ENCODE measurements at places on chromosomes 4 and X.

DNA sequence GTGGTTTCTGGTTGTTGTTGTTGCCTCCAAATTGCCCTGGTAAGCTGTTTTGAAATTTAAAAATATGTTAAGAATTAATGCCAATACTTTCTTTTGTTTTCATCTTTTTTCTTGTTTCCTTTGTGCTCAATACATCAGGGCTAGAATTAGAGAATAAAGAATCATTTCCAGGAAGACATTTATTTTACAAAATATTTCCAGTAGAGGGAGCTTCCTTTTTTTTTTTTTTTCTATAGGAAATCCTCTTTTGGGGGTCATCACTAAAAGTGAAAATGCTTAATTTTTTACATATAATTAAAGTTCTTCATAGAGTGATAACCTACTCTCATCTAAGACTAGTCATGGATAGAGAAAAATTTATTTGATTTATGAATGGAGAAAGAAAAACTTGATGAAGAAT, 2.4 kb downstream of the GLRA3 start:
- DNase-seq: no peak

DNA sequence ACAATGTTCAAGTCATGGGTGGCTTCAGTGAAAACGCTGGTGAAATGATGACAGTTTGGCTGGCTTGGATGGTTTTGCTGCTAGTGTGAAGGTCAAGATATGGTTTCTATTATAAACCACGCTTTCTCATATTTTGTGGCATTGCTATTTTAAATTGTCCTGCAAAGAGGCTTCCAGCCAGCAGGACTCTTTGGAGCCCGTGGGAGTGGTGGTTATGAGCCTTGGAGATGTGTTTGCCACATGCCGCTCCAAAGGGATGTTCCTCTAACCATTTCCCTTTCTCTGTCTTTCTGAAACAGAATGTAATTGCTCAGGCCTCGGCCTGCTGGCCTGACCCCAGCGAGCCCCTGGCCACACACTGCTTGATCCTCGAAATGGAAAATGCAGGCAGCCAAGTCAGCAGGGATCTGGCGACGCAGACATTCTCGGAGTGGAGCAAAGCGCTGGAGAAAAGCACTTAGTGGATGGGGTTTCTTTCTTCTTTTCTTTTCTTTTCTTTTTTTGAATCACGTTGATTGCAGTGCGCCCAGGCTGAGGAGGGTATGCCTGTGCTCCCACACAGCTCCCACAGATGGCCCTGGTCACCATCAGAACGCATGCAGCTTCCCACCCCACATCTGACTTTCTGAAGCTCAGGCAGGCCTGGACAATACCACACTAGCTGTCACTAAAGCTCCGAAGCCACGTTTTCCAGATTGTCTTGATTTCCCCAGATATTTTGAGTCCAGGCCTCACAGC, 114.0 kb downstream of the ENPP6 start:
- DNase-seq: no peak

DNA sequence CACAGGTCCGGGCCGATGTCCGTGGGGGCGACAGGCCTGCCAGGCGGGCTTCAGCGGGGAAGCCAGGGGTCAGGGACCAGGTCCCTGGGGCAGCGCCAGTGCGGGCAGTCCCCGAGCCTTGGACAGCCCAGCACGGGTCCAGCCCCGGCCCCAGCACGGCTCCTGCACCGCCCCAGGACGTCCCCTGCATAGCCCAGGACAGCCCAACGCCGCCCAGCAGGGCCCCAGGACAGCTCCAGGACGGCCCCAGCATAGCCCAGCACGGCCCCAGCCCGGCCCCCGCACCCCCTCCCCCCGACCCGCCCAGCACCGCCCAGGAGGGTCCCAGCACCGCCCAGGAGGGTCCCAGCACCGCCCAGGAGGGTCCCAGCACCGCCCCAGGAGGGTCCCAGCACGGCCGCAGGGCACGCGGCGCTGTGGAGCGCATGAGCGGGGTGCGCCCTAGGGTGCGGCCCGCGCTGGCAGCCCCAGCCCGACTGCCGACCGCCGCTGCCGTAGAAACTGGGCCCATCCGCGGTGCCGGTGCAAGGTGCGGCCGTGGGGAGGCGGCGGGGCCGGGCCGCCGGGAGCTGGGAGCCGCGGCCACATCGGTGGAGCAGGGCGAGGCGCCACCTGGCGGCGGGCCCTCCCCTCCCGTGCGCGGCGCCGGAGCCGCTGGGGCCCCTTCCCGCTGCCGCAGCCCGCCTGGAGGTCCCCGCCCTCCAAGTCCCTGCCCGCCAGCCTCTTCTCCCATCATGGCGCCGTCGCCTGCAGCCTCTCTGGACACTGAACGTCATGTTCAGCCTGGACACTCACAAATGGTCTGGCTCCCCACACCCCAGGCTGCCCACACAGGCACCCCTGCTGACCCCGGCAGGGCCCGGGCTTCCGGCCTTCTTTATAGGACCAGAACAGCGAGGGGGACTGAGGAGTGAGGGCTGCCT, 106.8 kb upstream of the NKX1-1 start:
- peak; percentile 14 for DNase-seq

DNA sequence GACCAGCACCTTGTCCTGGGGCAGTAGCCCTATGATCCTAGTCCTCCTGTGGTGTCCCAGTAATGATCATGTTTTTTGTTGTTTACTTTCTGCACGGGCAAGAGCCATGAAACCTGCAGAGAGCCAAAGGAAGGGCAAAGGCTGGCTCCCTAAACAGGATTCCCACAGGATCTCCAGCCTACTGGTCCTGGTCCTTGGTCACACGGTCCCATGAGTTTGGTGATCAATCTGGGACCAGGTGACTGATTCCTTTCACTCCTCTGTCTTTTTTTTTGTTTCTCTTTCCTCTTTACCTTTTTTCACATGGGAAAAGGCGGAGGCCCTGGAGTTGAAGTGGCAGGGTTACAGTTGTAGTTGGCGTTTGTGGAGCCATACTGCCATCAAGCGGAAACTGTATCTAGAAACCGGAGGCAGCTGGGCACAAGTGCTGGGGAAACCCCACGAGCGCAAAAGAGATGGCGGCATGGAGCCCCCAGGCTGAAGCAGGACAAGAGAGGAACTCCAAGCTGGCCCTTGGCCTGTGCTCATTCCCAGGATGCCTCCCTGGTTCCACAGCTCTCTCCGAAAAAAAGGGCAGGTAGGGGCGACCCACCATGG, 34.6 kb downstream of the NBDY start:
- no peak for DNase-seq

GRCh38 chrX:134670134-134670924, 12.1 kb upstream of the PLAC1 start:
- peak; percentile 63 for DNase-seq

- no peak for DNase-seq
Observed at GRCh38 chr4:4770610-4771009, 88.9 kb upstream of the MSX1 start.

GRCh38 chr4:17502756-17503155, 9.1 kb downstream of the QDPR start:
- DNase-seq: peak; percentile 8

DNA sequence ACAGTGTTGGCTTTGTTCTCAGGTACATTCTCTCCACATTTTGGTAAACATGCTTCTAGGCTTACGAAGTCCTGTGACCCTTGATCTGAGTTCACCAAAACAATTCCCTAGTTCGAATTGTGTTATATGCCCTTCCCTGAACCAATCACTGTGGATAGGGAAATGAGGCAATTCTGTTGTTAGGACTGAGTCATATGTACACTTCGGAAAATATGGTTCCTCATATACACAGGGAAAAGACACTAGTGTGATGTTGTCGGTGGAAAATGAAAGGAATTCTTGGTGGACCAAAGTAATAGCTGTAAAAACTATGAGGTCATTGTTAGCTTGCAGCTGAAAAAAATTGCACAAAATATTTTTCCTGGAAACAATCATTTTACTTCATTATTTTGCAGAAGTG, 46.6 kb upstream of the MAGEC2 start:
- no peak for DNase-seq

GRCh38 chr4:165684177-165684805, 188.7 kb upstream of the TLL1 start:
- DNase-seq: peak; percentile 68

DNA sequence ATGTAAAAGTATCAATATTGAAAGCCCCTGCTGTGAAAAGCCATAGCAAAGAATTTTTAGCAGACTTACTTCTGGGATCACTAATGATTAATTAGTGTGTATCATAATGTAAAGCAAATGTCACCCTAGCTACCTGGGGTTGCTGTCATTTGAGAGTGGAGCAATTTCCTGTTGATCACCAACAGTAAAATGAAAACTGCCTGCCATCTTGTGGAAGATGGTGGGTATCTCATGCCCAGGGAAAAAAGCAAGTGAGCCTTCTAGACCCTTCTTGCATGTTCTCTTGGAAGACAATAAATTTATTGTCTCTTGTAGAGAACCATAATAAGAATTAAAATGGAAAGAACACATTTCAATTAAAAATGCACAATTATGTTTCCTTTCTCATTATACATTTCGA, 360.2 kb downstream of the ZIC3 start:
- no peak for DNase-seq

- DNase-seq: peak; percentile 74
Observed at GRCh38 chr4:51831133-51831532, 11.8 kb upstream of the DCUN1D4 start.

GRCh38 chr4:57632564-57632963, 522.4 kb upstream of the IGFBP7 start:
- no peak for DNase-seq

- DNase-seq: no peak
Observed at GRCh38 chr4:76545226-76545884, 110.3 kb downstream of the SHROOM3 start.

- DNase-seq: peak; percentile 20
Observed at GRCh38 chrX:38262715-38263620, 42.3 kb upstream of the SRPX start.

DNA sequence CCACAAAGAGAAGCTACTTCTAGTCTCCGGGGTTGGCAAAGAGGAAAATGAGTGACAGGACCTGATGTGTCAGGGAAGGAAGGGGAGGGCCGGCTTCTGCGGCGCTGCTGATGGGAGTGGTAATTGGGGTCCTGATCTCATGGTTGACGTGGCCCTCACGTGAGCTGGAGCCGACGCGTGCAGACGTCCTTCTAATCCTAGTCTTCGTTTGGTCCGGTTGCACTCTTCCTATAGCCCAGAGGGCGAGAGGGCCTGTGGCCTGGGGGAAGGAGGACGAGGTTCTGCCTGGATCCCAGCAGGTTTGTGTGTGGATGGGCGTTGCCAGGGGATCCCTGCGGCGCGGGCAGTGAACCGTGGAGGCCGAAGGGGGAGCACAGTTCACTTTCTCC, at the start of gene ARMCX1:
Gene ARMCX1 (plus strand): TSS at position 186 of the 389 bp plus-strand sequence. CDS start 2,384 bp downstream, outside the sequence.
- DNase-seq: peak; percentile 85

DNA sequence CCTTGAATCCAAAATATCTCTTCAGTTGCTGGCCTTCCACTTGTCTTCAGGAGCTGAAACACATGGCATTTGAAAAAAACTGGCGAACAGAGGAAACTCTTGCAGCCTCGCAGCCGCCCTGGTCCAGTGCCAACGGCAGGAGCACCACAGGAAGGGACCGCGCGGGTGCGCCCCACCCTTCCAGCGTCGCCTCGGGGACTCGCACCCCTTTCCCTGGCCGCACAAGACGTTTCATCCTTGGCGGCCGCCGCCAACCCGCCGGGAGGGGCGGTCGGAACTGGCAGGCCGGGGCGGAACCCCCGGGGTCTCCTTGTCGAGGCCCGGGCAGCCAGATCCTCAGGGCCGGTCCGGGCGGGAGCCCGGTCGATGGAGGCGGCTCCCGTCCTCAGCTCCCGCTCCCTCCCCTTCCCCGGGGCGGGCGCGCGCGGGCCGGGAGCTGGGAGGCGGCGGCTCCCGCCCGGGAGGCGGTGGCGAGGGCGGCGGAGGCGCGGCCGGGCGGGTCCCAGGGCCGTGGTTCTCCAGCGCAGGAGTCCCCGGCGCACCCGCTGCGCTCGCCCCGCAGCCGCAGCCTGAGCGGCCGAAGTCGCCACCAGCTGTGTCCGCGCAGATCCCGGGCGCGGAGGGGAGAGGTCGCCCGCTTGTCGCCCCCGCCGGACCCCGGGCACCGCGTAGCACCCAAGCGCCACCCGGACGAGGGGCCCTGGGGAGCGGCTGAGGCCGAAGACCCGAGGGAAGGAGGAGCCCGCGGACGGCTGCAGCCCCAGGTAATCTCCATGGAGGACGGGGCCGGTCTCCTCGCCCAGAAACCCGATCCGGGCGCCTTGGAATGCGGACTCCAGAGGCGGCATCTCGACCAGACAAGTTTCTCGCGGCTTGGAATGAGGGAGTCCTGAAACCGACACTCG, 886 bp upstream of the NDST3 start:
- peak; percentile 25 for DNase-seq

DNA sequence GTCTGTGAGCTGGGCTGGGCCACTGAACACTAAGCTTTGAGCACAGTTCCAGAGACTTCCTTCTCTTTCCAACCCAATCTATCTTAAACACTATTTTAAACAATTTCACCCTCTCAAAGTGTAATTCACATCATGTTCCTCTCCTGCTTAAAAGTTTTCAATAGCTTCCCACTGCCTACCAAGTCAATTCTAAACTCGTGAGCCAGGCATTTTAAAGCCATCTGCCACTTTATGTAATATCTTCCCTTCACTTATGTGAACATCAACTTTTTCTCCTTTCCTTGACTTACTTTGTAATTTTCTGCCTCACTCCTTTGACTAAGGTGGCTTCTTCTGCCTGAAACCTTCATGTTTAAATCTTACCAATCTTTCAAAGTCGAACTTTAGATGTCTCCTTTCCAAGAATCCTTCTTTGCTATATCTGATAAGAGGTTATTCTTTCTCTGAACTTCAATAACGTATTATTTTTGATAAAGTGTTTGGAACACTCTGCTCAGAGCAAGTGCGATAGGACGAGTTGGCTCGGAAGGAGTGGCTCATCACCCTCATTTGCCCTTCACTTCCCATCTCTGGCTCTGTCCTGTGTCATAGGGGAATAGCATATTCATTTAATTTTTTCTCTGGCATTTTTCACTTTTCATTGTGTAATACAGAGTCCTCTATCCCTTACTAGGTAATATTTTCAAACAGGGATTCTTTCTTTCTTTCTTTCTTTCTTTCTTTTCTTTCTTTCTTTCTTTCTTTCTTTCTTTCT, 13.0 kb upstream of the SPARCL1 start:
- DNase-seq: no peak

DNA sequence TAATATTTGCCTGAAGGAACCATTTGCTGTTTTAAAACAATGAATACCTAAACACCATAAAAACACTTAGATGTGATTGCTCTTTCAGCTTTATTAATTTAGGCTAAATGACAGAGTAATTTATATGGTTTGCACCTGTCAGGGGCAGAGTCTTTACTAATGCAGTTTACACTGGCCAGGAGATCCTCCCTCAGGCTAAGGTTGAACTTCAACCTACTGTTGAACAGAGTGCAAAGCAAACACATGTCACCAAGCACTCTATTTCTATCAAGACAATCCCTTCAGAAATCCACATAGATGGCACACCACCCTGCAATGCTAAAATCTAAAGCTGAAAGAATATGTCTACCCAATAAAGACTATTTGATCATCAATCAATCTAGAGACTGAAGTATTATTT, 147.3 kb downstream of the KLHL13 start:
- no peak for DNase-seq

- DNase-seq: no peak
Observed at GRCh38 chr4:165504184-165504583, 125.4 kb downstream of the CPE start.

- peak; percentile 51 for DNase-seq
Observed at GRCh38 chrX:57929373-57929772, 19.1 kb upstream of the ZXDA start.
